Activated CD4-positive, alpha-beta T cell treated with anti-CD3 and anti-CD28 coated beads, Interleukin-2, amount 50 U/mL, for 24 hours (primary cell): ENCODE measurements at places on chromosomes 5 and 9.

- no peak for DNase-seq
Measured at GRCh38 chr9:30075022-30075421, 2309.4 kb upstream of the ACO1 start.

DNA sequence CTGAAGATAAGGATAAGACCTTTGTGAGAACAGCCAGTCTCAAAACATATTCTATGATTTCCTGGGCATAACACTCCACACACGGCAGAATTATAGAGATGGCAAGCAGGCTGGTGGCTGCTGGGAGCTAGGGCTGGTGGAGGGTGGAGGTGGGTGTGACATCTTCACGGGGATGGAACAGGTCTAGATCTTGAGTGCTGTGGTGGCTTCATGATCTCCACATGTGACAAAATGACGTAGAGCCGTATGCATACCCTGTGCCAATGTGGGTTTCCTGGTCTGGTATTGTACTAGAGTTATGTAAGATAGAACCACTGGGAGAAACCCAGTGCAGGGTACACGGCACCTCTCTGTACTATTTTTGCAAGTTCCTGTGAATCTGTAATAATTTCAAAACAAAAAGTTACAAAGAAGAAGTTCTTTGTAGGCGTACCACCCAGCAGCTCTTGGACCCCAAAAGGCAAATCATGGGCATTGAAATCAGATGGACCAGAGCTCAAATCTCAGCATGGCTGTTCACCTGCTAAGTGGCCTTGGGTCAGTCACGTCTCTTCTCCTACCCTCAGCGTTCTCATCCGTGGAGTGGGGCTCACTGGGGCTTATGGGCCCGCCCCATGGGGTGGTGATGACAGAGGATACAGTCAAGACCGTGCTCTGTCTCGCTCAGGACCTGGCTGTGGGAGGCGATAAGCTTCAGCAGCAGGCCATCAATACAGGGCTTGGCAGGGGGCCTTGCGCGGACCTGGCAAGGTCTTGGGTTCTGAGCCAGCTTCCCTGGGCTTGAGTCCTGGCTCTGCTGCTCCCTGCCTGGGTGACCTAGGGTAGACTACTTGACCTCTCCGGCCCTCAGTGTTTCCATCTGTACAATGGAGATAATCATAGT lies 74.7 kb upstream of the UNC5A start:
- DNase-seq: no peak

DNA sequence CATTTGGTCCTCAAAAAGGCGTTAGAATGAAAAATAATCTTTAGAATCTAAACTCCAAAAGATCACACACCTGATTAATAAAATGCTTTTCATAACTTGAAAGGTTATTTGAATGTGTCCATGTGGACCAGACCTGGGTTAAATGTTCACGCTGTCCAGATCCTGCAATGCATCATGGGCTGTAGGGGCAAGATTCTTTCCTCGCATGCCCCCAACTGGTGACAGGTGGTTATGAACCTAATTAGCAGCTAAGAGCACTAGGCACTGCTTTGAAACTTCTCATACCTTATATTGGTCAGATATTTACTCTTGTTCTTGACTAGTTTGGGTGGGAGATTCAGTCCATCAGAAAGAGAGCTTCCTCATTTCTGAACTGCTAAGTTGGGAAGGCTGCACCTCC lies 19.3 kb upstream of the PIP5K1B start:
- no peak for DNase-seq

- DNase-seq: no peak
Measured at GRCh38 chr5:122371511-122372151, 59.6 kb downstream of the SNCAIP start.

DNA sequence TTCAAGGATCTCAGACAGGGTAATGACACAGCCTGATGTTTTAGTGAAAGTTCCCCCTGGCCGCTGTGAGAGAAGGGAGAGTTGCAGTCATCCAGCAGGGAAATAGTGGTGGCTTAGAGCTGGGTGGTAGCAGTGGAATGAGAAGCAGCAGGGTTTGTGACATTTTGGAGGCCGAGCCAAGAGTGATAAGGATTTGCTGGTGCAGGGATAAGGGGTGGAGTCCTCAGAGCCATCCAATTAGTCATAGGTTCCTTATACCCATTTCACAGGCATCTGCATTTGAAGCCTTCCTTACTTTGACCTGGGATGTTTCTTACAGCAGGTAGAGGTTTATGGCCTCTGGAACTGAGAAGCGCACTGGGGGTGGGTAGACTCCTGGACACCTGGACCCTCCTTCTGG lies 12.8 kb downstream of the JADE2 start:
- no peak for DNase-seq

DNA sequence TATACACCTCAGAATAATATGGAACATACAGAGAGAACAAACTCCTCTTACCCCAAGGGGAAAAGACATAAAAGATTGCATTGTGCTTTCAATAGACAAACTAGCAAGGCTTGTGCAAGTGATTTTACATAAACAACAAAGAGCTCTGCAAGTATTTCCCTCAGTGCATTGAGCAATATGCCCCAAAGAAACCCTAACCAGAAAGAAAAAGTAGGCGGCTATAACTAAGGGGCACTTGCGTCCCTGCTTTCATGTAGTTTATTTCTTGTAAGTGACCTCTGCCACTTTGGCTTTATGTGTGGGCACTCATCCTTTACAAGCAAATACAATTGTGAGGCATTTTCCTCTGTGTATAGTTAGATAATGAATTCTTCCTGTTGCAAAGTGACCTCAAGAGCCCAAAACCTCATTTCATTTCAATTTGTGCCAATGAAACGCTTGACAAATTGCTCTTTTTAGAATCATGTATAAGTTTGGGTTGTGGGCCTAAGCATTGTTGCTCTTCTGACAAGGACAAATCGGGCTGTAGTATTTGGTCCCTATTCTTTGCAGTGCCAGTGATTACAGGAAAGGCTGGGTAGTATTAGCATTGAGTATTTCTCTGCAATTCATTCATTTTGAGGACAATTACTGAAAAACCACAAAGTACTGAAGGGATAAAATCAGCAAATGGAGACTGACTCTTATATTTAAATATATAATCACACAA lies 282.2 kb downstream of the DTWD2 start:
- no peak for DNase-seq

- DNase-seq: no peak
Measured at GRCh38 chr5:141533897-141534296, 45.0 kb downstream of the PCDHGC5 start.

- no peak for DNase-seq
Measured at GRCh38 chr5:72656756-72657513, 149.7 kb upstream of the ZNF366 start.

DNA sequence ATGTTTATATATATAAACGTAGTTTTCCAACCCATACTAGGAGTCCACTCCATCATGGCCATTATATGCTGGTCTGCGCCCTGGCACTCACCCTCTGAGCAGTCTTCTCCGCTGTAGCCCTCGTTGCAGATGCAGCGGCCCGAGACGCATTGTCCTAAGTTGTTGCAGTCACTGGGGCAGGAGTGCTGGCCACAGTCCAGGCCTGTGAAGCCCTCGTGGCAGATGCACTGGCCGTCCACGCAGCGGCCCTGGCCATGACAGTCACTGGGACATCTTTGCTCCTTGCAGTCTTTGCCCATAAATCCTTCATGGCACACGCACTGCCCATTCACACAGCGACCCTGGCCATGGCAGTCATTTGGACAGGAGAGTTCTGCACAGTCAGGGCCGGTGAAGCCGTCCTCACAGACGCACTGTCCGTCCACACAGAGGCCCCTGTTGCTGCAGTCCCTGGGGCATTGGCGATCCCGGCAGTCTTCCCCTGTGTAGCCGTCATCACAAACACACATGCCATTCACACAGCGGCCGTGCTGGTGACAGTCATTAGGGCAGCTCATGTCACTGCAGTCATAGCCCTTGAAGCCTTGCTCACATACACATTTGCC lies 32.1 kb downstream of the TNC start:
- DNase-seq: no peak

DNA sequence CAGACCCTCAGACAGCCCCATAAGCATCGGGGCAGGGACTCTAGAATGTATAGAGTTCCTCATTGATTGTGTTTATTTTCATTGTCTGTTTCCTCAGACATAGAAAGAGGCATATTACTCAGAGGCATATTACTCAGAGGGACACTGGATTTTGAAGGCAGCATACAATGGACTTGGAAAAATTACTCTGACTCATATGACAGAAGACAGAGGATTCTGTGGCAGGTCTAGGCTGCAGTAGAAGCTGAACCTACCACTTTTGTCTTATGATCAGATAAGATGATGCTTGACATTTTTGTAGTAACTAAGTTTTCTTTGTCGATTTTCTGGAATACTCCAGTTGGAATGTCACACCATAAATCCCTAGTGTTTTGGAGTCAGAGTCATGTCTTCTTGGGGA lies 105.2 kb downstream of the ST8SIA4 start:
- no peak for DNase-seq

DNA sequence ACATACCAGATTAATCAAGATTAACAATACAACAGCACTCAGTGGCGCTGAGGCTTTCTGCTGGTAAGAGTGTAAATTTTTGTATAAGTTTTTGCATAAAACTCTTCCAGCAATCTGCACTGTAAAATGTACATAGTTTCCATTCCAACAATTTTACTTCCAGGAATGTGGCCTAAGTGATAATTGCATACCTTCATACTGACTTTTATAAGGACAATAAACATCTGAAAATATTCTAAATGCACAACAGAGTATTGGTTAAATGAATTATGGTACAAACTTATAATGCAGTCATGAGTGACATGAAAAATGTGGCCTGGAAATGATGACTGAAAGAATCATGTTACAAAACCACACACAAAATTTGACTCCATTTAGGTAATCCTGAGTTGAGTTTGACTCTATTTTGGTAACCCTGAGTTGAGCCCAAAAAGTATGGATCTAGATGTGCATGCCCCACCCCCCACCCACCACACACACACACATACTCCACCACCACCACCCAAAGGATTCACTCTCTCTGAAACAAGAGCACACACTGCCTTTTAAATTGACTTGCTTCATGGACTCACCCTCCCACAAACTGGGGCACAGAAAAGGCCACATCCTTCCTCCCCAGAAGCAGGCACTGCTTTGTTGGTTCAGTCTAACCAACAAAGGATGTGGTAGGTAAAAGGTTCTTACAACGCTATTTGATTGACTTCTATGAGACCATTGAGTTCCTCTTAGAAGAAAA lies 137.6 kb downstream of the SUSD1 start:
- peak; percentile 54 for DNase-seq

DNA sequence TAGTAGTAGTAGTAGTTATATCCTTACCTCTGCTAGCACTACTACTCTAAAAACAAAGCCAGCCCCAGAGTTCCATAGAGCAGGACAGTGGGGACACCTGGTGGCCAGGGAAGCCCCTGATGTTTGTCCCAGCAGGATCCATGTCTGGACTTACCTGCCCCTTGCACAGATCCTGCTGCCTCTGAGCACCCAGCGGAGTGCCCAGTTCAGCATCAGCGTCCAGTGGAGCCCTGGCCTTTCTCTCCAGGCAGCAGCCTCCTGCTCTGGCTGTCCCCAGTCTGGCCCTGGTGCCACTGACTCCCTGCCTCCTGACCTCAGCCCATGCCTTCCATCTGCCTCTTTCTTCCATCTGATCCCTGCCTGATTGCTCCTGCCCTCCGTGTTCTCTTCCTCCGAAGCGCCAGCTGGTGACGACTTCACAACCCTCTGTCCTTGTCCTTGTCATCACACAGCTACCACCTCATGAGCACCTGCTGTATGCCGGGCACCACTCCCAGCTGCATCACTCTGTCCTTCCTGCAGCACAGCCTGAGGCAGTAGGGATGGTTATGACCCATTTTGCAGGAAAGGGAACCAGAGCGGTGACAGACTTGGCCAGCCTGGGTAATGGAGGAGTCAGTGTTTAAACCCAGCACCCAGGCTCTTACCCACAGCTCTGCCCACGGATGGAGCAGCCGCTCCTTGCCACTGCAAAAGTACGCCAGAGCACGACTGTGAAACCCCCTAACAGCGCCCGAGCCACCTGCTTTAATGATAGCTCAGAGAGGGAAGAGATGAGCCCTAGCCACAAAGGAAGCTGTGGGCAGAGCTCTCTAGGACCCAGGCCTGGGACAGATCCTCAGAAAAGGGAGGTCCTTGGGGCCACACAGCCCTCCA lies 11.5 kb downstream of the SARDH start:
- DNase-seq: peak; percentile 36

DNA sequence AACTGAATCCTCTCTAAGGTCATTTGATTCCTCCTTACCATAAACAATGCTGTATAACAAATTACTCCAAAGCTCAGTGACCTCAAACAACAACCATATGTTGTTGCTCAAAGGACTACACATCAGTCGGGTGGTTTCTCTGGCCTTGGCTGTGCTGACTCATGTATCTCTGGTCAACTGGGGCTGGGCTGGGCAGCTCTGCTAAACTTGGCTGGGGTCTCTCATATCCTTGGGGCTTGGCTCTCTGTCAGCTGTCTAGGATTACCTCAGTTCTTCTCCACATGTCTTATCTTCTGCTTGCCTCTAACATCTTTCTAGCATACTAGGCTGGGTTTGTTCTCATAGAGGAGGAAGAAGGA lies 86.4 kb downstream of the GALNT10 start:
- DNase-seq: no peak

GRCh38 chr5:39473156-39473775 lies 48.5 kb upstream of the DAB2 start:
- DNase-seq: no peak

GRCh38 chr5:138663561-138663960 lies 88.4 kb upstream of the HSPA9 start:
- no peak for DNase-seq

DNA sequence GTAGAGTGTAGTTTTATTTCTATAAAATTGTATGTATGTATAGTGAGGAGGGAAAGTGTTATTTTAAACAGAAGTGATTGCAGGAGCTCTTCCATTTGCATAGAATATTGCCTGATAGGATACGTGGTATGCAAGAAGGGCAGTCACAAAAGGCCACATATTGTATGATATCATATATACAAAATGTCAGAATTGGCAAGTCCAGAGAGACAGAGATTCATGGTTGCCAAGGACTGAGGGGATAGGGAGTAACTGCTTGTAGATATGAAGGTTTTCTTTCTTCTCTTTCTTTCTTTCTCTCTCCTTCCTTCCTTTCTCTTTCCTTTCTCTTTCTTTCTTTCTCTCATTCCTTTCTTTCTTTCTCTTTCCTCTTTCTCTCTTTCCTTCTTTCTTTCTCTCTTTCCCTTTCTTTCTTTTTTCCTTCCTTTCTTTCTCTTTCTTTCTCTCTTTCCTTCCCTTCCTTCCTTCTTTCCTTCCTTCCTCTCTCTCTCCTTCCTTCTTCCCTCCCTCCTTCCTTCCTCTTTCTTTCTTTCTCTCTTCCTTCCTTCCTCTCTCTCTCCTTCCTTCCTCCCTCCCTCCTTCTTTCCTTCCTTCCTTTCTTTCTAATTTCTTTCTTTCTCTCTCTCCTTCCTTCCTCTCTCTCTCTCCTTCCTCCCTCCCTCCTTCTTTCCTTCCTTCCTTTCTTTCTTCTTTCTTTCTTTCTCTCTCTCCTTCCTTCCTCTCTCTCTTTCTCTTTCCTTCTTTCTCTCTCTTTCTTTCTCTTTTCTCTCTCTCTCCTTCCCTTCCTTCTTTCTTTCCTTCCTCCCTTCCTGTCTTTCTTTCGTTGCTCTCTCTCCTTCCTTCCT lies 24.5 kb upstream of the WDR38 start:
- DNase-seq: no peak

GRCh38 chr5:163489055-163489744 lies 16.2 kb upstream of the MAT2B start:
- DNase-seq: no peak
